ENCODE measurements at places on chromosomes 3 and 15.

DNA sequence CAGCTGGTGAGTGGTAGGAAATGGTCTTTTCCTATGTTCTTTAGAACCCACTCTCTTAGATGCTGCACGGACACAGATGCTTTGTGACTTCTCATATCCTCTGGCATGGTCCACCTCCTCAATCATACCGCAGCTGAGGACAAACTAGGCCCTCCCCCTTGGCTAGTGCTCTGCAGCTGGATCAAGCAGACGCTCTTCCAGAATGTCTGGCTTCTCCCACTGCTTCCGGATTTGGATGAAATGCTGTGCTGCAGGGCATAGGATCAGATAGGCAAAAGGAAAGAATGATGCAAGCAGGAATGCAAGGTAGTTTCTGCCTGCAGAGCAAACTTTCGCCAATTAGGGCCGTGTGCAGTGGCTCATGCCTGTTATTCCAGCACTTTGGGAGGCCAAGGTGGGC, 75.7 kb upstream of the SLC4A7 start:
- DNase-seq, result no peak

DNA sequence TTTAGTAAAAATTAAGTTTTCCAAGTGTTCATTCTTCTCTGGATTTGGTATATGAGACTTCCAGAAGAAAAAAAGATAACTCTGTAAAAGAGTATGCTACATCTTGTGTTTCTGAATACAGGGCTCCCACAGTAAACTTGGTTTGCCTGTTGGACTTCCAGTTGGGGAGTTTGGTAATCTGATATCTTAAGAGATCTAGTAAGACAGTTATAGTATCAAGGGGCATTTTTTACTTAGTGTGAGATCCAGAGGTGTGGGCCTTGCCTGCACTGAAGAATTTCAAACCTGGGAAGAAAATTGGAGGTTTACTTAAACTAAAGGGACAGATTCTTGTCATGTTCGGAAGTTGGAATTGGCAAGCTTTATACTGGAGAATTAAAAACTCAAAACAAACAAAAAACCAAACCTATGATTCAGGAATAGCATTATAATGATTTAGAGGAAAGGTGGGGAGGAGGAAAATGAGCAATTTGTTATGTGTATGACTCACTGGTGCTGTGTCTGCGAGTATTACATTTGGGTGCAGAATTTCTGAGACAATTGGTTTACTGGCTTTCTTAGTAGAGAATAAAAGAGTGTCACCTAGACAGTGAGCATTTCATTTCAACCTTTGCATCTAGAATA, 58.9 kb upstream of the ULK4 start:
- DNase-seq, result no peak

DNA sequence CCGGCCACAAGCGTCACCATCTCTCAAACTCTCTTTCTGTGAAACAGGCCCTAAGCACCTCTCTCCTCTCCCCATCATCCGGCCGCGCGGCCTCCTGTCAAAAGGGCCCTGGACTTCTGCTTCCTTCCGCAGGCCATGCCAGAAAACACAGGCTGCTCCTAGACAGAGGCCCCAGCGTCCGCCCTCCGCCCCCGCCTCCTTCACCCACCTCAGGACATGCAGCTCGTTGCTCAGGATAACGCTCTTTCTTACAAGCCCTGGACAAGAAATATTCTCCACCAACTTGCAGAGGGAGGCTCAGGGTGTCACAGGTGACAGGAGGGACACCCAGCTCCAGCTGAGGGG, 212.0 kb downstream of the XXYLT1 start:
- DNase-seq, result no peak

DNA sequence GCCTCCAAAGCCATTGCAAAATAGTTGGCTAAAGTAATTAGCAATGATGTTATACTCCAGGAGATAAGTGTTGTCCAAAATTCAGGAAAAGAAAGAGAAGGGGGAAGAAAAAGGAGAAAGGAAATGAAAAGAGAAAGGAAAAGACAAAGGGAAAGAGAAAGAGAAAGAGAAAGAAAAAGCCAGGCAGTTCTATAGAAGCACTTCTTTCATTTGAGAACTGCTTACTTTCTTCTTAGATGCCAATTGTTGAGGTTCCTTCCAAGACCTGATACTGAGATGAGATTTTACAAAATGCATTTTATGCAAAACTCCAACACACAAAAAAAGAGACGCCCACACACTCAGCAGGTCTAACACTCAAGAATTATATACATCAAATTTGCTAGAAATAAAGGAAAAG, 298.4 kb downstream of the KCNH8 start:
- no peak for DNase-seq

GRCh38 chr15:67100801-67101581, 35.6 kb downstream of the SMAD3 start:
- no peak for DNase-seq

DNA sequence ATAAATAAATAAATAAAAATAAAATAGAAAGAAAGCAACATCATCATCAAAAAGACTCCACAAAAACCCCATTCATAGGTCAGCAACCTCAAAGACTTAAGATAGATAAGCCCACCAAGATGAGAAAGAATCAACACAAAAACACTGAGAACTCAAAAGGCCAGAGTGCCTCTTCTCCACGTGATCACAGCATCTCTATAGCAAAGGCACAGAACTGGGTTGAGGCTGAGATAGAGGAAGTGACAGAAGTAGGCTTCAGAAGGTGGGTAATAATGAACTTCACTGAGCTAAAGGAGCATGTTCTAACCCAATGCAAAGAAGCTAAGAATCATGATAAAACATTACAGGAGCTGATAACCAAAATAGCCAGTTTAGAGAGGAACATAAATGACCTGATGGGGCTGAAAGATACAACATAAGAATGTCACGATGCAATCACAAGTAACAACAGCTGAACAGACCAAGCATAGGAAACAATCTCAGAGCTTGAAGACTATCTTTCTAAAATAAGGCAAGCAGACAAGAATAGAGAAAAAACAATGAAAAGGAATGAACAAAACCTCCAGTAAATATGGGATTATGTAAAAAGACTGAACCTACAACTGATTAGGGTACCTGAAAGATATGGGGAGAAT, 26.4 kb downstream of the GNB5 start:
- no peak for DNase-seq

- no peak for DNase-seq
These were observed 21.8 kb downstream of the CDCP1 start for GRCh38 chr3:45124352-45124751.

DNA sequence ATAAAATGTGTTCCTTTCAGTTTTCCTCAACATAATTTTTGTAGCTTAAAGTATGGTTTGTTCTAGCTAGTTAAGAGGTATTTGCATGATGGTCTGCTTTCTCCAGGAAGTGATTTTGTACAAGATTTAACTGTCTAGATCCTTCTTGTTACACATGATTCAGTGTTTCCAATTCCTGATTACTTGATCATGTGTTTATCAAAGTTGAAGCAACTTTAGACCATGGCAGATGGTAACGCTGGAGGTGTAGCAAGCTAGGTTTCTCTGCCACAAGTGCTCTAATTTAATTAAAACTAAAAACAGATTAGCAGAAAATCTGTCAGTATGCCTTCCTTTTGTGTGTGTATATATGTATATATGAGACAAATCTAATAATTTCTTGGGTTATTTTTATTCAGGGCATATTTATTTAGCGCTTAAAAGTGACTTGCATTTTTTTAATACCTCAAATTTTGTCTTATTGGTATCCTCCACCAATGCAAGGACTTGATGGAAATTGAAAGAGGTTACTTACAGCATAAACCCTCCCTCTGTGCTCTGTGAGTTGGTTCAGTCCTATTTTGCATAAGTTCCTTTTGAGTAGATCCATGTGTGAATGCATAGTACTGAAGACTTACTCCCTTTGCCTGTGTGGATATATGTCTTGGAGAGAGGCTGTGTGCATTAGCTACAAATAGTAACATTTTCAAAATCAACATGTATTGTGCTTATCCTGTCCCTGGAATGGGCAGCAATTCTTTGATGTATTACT, 157.3 kb upstream of the CGNL1 start:
- no peak for DNase-seq

- no peak for DNase-seq
These were observed 107.3 kb upstream of the TMC3 start for GRCh38 chr15:81481346-81481745.

DNA sequence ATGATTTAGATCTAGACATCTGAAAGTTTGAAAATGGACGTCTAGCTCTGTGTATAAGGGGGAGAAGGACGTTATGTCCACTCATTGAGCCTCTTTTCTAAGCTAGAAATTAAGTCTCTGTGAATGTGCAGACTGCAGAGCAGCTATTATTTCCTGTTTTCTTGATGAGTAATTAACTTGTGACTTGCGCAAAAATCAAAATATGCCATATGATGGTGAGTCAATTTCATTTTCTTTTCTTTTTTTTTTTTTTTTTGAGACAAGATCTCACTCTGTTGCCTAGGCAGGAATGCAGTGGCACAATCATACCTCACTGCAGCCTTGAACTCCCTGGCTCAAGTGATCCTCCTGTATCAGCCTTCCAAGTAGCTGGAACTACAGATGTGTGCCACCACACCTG, 14.1 kb downstream of the LACTB start:
- DNase-seq, result no peak

GRCh38 chr3:105836533-105836932, 32.3 kb downstream of the CBLB start:
- no peak for DNase-seq

GRCh38 chr3:127857333-127857732, 35.0 kb upstream of the MGLL start:
- DNase-seq, result no peak

DNA sequence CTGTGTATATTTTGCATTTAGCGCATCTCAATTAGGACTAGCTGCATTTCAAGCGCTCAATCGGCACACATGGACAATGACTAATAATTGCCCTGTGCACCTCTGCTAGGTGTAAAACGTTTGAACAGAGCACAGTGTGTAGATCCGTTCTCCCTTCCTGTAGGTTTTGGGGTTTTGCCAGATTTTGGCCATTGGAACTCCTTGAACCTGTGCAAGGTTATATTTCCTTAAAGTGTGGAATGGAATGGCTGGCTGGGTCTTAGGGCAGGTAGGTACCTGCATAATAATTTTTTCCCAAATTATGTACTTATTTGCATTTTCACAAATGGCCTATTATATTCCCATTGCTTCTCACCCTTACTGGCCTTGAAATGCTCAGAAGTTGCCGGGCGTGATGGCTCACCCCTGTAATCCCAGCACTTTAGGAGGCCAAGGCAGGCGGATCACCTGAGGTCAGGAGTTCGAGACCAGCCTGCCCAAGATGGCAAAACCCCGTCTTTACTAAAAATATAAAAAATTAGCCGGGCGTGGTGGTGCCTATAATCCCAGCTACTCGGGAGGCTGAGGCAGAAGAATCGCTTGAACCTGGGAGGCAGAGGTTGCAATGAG, 777 bp downstream of the RNU5B-1 start:
- no peak for DNase-seq

Measured in stimulated activated CD8-positive, alpha-beta memory T cell treated with anti-CD3 and anti-CD28 coated beads, Interleukin-4, amount 100 ng/mL, for 1 hour (primary cell).